ENCODE measurements at places on chromosomes 13 and 19.
A peak's percentile ranks its signal among the peaks of the same experiment; 100 is the strongest.

DNA sequence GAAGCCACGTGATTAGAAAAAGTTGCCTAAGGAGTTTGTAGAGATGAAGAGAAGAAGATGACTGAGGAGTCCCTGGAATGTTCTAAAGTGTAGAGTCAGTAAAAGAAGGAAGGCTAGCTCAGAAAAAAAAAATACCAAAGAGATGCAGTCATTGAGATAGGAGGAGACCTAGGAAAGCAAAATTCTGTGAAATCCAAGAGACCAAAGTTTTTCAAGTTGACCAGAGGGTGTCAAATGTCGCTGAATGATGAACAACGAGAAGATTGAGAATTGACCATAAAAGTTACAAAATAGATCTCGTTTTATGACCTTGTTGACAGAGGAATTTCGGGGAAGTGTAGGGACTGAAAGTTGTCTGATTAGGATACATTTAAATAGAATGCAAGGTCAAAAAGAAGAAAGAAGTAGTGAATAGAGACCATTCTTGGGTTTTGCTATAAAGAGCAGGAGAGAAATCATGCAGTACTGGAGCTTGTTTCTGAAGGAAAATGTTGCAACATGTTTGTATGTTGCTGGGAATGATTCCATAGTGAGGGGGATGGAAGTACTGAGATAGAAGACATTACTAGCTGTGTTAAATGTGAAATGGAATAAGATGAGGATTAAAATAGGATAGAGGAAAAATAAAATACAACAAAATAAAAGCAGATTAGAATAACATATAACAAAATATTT is 30.2 kb upstream of the HTR2A start:
- no peak for DNase-seq

GRCh38 chr13:59424661-59425060 is 739.1 kb downstream of the DIAPH3 start:
- DNase-seq, result no peak

DNA sequence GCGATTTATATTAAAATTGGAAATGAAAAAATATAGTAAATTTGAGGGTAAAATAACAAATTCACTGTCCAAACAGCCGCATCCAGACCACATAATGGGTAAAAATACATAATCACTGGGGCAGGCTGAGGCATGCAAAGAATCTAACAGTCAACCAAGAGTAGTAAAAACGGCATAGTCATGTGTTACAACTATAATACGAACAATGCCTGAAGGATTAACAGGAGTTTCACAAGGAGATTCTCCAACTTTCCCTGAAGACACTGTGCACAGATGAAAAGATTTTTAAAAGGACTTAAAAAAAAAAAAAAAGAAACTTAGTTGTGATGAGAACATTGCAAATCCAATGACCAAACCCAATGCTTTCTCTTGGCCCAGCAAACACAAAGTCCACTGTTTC is 20.4 kb upstream of the ATXN8OS start:
- no peak for DNase-seq

DNA sequence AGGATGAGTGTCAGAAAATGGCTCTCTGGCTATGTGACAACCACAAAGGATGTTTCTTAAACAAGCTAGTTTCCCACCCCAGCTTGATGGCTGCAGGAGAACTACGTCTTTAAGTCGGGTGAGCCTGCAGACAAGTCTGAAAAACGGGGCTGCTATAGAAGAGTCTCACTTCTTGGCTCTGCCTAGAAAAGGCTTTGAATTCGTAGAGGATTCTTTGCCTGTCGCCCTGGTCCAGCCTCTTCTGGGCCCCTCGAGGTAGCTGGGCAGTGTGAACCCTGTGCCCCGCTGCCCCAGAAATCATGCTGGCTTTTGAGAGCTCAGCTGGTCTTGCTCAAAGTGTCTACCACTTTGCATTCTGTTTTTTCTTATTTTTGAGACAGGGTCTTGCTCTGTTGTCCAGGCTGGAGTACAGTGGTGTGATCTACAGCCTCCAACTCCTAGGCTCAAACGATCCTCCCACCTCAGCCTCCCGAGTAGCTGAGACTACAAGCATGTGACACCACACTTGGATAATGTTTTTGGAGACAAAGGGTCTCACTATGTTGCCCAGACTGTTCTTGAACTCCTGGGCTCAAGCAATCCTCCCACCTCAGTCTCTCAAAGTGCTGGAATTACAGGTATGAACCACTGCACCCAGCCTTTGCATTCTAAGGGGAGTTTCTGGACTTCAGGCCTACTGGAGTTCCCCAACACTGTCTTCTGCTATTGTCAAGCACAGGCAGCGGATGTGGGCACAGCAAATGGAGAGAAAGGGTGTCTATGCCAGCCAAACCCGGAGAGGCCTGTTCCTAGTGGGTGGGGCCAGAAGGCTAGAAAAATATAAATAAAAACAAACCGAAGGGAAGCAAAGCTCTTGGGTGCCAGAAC is 6.5 kb downstream of the CEBPA start:
- DNase-seq, result no peak

GRCh38 chr13:52779103-52779502 is 39.5 kb upstream of the CNMD start:
- DNase-seq, result no peak

DNA sequence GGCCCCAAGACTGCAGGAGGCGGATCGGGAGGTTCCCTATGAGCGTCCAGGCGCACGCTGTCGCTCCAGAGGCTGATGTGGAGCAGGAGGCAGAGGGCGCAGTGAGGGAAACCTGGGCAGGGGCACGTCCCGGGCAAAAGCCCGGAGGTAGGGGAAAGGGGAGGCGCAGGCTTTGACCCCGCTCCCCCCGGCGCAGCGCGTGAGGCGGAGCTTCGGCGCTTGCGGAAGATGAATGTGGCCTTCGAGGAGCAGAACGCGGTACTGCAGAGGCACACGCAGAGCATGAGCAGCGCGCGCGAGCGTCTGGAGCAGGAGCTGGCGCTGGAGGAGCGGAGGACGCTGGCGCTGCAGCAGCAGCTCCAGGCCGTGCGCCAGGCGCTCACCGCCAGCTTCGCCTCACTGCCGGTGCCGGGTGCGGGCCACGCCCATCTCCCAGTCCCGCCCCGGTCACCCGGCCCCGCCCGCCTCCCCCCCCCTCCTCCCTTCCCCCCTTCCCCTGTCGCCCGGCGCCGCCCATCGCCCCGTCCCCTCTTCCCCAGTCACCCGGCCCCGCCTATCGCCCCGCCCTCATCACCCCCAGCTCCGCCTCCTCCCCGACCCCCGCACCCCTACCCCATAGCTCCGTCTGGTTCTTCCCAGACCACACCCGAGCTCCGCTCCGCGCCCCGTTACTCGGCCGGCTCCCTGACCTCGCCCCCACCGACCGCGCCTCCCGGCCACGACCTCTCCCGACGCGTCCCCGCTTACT is 4.1 kb downstream of the HMG20B start:
- DNase-seq, result no peak

DNA sequence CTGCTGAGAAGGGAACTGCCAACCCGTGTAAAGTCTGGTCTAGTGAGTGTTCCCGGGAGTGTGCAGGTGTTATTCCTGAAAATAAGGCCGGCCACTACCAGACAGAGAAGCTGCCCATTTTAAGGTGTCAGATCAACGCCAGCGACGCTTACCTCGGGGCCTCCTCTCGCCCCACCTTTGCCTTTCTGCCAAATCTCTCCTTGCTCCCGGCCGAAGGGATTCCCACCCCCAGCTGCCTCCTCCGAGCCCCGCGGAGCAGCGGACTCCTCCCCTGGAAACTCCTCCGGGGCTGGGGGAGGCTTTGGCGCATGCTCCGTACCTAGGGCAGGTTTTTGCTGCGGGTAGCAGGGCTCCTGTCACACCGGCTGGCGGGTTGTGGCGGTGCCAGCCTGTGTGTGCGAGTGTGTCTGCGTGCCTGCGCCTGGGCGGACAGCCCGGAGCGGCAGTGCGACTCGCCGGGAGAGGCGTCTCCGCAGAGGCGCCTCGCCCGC is at the start of gene HS6ST3:
Gene HS6ST3, plus strand, starts transcription at position 359 of the 491 bp plus-strand sequence.
- DNase-seq, result peak; percentile 44

DNA sequence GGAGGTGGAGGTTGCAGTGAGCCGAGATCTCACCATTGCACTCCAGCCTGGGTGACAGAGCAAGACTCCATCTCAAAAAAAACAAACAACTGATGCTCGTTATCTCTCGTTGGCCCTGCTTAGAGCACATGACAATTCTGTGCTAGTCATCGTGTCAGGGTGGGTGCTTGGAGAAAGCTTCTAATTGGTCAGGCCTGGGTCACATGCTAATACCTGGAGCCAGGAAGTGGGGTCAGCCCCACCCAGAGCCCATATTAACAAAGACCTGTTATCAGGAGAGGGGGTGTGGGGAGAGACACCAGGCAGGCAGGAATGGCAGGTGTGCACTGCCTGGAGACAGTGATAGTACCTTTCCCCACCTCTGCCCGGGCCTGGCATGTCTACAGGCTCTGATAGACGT is 84.9 kb downstream of the DPF1 start:
- no peak for DNase-seq

- no peak for DNase-seq
Observed at GRCh38 chr13:109913936-109914510, 127.6 kb upstream of the IRS2 start.

DNA sequence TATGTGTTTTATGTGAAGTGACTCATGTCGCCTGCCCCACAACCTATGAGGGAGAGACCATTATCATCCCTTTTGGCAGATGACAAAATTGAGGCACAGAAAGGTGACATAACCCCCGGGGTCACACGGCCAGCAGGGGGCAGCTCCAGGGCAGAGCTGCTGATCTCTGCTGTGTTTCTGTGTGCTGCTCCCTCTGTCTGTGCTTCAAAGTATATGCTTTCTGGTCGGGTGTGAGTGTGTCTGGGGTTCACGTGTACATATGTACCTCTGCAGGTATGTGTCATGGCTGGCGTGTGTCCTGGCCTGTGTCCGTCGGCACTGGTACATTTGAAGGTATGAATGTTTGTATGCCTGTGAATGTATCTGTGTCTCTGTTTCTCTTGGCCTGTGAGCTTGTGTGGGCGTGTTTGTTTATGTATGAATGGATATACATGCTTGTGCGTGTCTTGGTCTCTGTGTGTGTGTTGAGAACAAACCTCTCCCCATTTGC is 7.1 kb downstream of the LIPE start:
- peak; percentile 68 for DNase-seq

- no peak for DNase-seq
Observed at GRCh38 chr19:53868091-53868891, 608 bp downstream of the MYADM start.

All from KBM-7 (cell line).